HCT116 (cell line): ENCODE measurements at places on chromosomes 1 and 21. TPM values are rescaled to one million over a fixed set of nuclear protein-coding genes. Genes with fewer than 3 reads are reported as not detected.

The ADCY10 gene
- total RNA-seq = 0.30 TPM

The ZNF648 gene
- total RNA-seq = 0.57 TPM

GRCh38 chr1:147853391-147853790 lies 49.2 kb upstream of the GJA8 start:
- no peaks in the 10 kb centered on the region for H3K36me3 ChIP-seq
- H3K4me1 ChIP-seq = peaks cover 6% of the 10 kb centered on the region
- no peak overlapping the region for H3K4me3 ChIP-seq
- DNase-seq = no peak
- no peaks in the 10 kb centered on the region for H3K27me3 ChIP-seq

GRCh38 chr1:30930631-30931173 lies 22.1 kb upstream of the SDC3 start:
- H3K36me3 ChIP-seq = peaks cover 28% of the 10 kb centered on the region; the same call in 1 of the 2 replicates
- no peaks in the 10 kb centered on the region for H3K27me3 ChIP-seq
- no peak overlapping the region for H3K4me3 ChIP-seq
- DNase-seq = no peak
- no peaks in the 10 kb centered on the region for H3K4me1 ChIP-seq

DNA sequence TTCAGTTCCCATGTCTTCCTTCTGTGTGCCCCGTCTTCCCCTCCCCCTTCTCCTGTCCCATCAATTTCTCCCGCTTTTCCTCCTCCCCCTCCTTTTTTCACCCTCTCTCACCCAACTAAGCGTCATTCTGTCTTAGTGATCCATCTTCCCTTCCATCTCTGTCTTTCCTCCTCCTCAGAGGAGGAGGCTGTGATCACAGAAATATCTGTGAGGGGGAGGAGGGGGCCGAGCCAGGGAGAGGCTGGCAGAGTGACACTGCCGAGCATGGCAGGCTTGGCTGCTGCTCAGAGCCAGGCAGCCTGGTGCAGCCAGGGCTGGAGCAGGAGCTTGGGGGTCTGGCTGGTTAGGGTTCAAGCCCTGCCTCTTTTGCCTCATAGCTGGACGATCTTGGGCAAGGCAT lies 7.6 kb downstream of the HTR6 start:
- H3K27ac ChIP-seq = no peak overlapping the region
- DNase-seq = no peak
- H3K4me1 ChIP-seq = no peaks in the 10 kb centered on the region
- H3K27me3 ChIP-seq = 0 out of 2 replicates have a peak, but pooled peaks cover 5% of the 10 kb centered on the region
- no peak overlapping the region for H3K4me3 ChIP-seq
